NCI-H524 treated with DMSO at 0.1 percent for 48 hours (cell line): ENCODE measurements at places on chromosomes 7 and 10.

DNA sequence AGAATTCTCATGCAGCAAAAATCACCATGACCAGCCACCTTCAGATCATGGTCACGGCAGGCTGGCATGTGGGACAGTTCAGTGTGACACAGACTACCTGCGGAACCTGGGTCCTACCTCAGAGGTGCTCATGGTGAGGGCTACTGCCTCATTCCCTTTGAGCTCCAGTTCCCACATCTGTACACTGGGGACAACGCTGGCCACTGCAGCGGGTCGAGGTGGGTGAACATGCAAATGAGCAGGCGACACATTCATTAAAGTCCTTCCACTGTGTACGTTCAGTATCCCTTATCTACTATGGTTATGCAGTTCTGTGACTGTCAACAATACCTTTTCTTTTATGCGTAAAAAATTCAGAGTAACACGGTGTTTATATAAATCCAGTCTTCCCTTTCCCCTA lies 218.7 kb upstream of the AOAH start:
- no peak for DNase-seq

GRCh38 chr7:12092499-12093130 lies 118.5 kb upstream of the TMEM106B start:
- DNase-seq = no peak

DNA sequence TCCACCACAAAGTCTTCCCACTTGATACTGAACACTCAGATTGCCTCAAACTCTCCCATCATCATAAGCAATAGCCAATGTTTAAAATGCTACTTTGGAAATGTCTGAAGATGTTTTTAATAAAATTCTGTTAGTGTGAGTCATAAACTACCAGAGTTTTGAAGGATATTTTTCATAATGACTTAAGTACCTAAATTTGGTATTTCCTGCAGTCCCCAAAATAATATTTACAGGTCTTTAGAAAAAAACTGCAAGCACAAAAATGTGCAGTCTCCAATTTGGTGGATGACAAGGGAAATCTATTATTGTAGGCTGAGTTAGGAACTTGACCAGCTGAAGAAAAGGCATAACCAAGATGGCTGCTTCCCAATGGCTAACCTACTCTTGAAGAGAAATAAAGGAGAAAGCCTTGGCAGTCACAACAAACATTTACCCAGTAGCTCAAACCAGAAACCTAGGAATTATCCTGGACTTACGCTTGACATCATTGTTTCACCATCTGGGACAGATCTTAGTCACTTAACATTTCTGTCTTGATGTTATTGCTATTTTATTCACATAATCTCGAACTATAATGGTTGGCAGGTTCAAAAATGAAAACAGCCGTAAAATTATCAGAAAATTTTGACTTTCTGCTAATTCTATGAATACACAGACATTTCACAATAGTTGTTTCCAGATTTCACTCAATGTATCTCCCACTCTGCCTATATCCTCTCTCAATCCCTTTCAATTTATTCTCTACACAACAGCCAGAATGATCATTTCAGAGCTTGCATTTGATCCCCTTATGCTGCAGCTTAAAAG lies 111.2 kb upstream of the STEAP1B start:
- DNase-seq = no peak

- no peak for DNase-seq
Observed at GRCh38 chr7:106553446-106553836, 107.5 kb downstream of the CCDC71L start.

DNA sequence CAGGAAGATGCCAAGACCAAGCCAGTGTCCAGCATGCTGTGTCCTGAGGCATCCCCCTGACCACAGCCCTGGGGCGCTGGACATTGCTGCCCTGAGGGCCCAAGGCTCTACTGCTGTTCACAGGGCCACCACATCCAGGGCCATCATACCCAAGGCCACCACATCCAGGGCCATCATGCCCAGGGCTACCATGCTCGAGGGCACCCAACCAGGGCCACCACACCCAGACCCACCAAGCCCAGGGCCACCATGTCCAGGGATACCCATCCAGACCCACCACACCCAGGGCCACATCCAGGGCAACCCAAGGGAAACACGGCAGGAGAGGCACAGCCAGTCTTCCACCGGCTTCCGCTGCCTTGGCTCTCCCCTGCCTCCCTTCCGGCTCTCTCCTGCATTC lies 17.1 kb downstream of the STK32C start:
- no peak for DNase-seq

DNA sequence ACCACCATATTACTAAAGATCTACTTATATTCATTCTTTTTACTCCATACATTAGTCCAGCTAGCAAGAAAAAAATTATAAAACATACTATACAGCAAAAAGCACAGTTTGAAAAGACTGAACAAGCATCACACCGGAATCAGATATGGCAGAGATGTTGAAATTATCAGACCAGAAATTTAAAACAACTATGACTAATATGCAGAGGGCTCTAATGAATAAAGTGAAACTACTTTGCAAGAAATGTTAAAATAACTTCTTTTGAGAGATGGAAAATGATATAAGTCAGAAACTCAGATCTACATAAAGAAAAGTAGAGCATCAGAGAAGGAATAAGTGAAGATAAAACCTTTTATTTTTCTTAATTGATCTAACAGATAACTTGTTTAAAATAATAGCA lies 50.9 kb downstream of the SGCE start:
- DNase-seq = no peak

DNA sequence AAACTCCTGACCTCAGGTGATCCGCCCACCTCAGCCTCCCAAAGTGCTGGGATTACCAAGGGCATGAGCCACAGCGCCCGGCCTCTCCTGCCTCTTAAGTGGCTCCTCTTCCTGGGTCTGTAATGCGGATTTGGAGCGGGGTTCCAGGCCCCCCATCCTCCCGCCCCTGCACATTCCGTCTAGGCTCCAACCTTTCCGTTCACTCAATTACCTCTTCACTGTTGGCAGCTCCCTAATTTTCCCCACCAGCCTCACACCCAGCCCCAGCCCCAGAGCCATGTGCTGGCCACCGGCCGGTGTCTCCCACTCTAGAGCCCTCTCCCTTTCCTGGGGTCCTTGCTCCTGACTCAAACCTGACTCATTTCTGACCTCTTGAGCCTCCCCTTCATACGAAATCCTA lies 16.6 kb downstream of the ASB13 start:
- DNase-seq = no peak

GRCh38 chr7:116754186-116754585 lies 82.2 kb downstream of the MET start:
- no peak for DNase-seq

- no peak for DNase-seq
Observed at GRCh38 chr7:140688341-140688740, 8.2 kb upstream of the NDUFB2 start.

DNA sequence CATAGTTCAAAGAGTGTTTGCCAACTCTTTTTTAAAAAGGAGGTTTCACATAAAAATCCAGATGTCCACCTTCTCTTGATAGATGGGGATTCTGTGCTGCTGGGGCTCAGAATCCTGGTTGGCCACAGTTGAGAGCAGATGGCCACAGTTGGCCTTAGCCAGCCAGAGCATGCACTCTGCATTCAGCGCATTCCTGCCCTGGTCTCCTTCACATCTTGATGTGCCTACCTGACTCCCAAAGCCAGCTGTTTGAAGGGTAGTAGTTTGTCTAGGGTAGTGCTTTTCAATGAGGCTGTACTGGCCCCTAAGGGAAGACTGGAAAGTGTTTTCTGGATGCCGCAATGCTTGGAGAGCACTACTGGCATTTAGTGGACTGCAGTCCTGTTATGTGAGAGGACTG lies 208.1 kb upstream of the HDAC9 start:
- DNase-seq = no peak

DNA sequence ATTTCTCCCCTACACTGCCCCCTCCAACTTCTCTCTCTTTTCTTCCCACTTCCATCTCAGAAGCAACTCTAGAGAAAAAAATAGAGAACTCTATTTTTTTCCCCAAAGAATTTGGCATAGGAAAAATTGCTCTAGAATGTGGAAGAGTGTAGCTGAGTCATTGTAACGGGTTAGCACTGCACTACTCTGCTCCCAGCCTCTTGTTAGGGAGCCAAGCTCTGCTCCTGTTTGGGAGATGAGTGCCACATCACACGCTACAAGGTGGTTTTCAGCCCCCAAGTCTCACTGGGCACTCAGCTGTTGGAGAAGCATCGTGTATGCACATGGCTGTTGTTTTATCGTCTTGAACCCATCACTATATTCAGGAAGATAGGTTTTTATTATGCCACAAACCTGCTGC lies 136.4 kb downstream of the BMPER start:
- DNase-seq = no peak

DNA sequence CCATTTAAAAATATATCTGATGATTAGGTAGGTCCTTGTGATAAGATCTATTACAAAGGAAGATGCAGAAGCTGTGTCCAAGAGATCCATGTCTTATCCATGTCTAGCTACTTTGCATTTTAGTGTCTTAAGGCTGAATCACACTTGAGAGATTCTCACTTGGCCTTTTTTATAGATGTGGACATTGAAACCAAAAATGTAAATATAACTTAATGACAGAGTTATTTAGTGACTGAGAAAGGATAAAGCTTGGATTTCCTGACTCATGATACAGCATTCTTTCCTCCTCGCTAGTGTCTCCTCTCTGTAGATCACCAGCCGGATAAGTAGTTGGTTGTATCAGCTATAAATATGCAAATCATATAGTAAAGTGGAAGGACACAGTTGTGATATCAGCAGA lies 23.3 kb downstream of the INHBA start:
- DNase-seq = no peak

GRCh38 chr10:129800796-129801340 lies 163.2 kb downstream of the EBF3 start:
- DNase-seq = no peak

DNA sequence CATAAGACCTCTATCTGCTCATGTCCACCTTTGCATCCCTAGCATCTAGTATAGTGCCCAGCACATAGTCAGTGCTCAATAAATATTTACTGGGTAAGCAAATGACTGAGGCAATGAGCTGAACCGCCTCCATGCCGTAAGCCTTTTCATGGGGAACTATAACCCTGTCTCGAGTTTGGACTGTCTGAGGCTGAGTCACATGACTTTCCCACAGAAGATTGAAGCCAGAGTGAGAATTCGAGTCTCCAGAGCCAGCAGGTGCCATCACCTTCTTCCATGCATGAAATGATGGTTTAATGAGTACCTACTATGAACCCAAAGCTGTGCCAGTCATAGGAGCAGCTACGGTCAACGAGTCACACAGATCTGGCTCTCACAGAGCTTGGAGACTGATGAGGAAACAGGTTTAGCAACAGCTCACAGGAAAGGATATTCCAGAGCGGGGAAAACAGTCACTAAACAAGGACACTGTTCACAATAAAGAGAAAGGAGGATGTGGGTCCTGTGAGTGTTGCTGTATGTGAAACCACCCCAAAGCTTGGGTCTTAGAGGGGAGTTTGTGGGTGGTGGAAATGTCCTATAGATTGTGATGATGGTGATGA lies 75.2 kb downstream of the TEX36 start:
- DNase-seq = no peak

DNA sequence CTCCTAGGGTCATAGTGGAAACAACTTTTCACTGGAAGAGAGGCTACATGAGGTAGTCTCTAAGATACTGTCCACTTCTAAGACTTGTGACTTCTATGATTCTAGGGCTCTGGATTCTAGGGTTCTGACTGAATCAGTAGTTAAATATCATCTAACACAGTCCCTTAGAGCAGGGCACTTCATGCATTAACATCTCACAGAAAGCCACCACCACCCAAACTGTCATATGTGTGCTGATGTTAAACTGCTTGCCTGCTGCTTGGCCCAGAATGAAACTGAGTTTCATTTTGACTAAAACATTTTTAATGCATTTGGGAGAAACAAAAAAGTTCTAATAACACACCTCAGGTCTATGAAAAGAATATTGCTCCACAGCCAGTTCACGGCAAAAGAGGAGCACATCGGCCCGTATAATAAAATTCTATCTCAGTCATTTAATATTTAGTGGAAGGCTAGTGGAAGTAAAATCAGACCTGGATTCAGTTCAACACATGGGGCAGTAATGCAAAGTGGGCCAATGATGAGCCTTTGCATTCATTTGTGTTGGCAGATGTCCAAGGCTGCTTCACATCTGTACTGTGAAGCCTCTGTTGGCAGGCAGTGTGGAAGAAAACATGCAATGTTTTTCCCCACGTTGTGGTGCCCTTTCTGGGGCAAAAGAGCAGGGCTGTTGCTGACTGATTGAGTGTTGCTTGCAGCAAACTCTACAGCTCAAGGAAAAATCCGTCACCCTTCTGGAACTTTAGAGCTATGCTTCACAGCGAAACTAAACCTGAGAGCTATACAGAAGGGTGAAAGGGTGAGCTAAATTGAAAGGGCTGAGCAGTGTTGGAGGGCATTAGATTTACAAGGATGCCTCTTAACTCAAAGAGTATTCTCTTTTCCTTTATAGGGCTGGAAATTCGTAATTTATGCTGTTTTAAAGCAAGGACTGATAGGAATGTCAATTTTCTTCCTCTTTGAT lies 33.5 kb upstream of the AUTS2 start:
- peak; percentile 24 for DNase-seq

DNA sequence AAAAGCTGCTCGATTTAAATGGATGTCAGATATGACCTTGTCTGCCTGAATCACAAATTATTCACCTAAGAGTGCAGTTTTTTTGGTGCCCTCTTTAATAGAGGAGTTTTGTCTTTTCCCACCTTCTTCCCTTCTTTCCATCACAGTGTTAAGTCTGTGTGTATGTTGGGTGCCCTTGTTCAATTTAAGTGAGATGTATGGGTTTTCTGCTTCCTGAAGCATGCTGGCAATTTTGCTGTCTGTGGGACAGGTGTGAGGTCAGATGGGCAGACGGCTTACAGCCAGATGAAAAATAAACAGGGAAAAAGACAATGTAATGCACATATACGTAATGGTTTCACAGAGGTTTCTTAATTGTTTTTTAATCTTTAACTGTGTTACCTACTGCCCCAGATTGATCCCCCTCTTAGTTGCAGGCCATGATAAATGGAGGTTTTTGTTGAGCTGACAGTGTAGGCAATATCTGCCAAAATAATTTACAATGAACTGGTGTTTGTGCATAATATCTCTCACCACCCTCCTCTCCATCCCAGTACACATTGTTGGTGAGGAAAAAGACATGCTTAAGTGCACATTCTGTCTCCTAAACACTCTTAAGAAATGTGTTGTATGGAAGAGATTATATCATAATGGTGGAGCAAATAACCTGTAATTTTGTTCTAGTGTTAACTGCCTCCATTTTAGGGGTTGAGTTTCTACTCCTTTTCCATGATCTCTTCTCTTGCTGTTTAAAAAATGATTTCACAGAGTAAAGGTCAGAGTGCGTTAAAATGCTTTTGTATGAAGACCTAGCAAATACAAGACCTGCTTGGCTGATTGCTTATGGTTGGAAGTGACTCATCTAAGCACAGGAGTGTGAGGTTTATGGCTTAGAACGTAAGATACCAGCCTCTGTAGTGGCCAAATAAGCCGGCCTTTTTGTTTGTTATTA lies 123.9 kb downstream of the LRRC4 start:
- no peak for DNase-seq

DNA sequence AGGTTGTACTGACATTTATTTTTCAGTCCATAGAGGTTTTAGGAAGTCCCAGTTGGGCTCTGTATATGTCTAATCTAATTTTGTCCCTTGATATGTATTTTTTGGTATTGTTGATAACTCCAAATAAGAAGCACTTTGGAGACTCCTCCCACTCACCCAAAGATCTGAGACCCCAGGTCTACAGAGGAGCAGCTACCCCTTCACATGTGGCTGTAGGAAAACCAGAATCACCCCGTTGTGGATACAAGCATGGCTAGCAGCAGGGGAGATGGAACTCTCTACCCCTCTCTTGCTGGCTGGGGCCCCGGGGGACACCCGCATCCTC lies 9.4 kb downstream of the HHEX start:
- DNase-seq = no peak

GRCh38 chr7:50226669-50227068 lies 77.8 kb upstream of the IKZF1 start:
- peak; percentile 80 for DNase-seq
